ENCODE measurements at places on chromosomes 4 and X.

DNA sequence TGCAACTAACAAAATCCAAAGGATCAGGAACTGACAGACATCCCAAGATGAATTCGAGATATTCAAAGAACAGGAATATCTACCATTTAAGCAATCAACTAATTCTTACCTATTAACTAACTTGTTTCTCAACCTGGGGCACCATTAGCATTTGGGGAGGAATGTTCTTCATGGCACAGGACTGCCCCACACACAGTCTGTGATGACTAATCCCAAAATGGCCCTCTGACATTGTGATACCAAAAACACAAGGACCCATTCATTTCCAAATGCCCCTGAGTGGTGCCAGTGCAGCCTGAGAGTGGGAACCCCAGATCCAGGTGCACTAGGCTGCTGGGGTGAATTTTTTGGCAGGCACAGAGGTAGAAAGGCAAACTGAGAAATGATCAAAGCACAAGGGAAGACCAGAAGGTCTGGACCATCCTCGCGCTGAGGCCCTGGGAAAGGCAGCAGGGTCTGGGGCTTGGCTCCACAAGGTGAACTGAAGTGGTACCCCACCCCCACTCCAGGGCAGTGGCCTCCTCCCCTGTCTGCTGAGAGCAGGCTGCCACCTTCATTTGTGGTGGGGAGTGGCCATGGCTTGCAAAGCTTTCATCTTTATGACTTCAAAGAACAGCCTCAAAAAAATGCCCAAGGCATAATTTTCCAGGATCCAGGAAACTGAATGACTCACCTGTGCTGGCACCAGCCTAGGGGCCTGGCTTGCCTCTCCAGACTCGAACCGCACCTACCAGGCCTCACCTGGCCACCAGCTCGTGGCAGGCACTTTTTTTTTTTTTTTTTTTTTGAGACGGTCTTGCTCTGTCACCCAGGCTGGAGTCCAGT is 122.4 kb downstream of the BCOR start:
- DNase-seq = no peak

- no peak for DNase-seq
Observed at GRCh38 chr4:39706741-39707511, 9.0 kb downstream of the UBE2K start.

GRCh38 chr4:71293705-71294104 is 45.1 kb upstream of the SLC4A4 start:
- no peak for DNase-seq

GRCh38 chr4:58767598-58767997 is 1657.4 kb upstream of the IGFBP7 start:
- no peak for DNase-seq

DNA sequence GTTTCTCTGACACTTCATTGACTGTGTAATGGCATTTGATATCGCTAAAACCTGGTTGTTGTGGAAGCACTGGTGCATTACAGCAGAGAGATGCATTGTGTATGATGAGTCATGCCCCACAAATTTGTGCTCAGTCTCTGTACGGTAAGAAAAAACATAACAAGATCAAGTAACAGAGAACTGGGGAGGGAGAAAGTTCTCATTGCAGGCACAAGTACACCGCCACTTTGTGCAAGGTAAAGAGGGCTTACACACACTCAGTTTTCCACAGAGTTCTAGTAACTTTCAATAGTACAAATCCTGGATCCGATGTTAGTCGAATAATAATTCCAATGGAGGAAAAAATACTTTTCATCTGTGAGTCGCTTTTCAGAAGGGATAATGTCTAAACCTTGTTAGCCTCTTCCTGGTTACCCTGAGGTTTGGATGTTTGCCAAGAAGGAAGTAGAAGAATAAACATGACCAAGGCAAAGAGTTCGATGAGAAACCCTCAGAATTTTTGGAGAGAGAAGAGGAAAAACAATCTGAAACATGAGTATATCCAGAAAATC is 512.5 kb upstream of the SLIT2 start:
- DNase-seq = no peak

- DNase-seq = no peak
Observed at GRCh38 chr4:140777894-140778293, 21.7 kb upstream of the TBC1D9 start.

- DNase-seq = peak; percentile 24
Observed at GRCh38 chr4:4820261-4820660, 39.2 kb upstream of the MSX1 start.

GRCh38 chrX:102959471-102959870 is 22.4 kb downstream of the RAB40AL start:
- DNase-seq = no peak

DNA sequence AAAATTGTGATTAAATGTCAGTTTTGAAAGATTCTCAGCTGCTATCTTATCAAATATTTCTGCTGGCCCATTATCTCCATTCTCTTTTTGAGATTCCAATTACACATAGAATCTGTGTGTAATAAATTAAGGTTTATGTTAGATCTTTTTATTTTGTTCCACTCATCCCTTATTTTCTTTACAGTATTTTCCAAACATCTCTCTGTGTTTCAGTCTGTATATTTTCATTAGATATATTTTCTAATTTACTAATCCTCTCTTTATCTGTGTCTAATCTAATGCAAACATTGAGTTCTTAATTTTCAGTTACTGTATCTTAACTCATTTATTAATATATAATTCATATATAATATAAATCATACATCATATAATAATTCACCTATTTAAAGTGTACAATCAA is 268.7 kb downstream of the DCHS2 start:
- DNase-seq = no peak

DNA sequence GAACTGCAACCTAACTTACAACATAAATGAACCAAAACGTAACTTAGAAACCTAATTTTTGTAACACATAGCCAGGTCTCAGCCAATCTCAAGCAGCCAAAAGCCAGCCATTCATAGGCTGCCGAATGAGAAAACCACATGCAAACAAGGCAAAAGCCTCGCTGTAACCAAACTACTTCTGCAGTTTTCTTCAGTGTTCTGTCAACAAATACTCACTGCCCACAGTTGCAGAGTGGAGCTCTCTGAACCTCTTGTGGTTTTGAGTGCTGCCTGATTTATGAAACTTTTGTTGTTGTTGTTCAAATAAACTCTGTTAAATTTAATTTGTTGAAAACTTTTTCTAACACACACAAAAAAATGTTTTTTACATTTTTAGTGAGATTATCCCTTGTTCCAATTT is 251.2 kb downstream of the PAPSS1 start:
- DNase-seq = no peak

- peak; percentile 82 for DNase-seq
Observed at GRCh38 chrX:68989865-68990606, 161.2 kb downstream of the EFNB1 start.

DNA sequence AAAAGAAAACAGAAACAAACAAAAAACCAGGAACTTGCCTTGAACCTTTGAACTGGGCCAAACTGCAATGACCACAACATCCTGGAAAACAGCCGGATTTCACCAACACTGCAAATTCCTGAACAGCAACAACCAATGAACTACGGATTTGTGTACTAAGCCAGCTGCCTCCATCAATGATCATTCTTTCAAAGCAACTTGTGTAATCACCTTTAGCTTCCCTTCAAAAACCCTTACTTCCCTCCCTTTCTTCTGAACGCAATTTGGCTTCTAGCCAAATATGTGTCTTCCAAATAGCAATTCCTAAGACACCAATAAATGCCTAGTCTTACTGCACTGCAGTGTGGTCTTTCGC is 98.5 kb upstream of the FAM47C start:
- no peak for DNase-seq

DNA sequence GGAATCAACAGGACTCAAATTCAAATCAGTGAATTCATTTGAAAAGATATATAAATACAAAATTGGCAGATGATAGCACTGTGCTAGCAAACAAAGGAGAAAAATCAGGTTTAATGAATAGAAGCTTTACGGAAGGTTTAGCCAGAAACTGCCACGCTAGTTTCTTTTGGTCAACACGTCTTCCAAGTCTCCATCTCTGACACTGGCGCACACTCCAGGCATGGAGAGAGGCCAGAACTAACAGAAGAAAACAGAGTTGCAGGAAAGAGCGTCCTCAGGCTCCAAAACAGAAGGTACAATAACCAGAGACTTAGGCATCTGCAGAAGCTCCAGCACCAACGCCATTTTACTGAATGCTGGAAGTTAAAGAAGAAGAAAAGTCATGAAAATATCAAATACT is 497.3 kb upstream of the FRG1 start:
- DNase-seq = peak; percentile 41

- DNase-seq = no peak
Observed at GRCh38 chr4:2804449-2804972, 11.6 kb downstream of the SH3BP2 start.

- no peak for DNase-seq
Observed at GRCh38 chrX:66030505-66031317, 9.2 kb downstream of the VSIG4 start.

- no peak for DNase-seq
Observed at GRCh38 chr4:58272311-58272710, 1162.1 kb upstream of the IGFBP7 start.

- DNase-seq = no peak
Observed at GRCh38 chrX:20463296-20464075, 196.8 kb upstream of the RPS6KA3 start.

DNA sequence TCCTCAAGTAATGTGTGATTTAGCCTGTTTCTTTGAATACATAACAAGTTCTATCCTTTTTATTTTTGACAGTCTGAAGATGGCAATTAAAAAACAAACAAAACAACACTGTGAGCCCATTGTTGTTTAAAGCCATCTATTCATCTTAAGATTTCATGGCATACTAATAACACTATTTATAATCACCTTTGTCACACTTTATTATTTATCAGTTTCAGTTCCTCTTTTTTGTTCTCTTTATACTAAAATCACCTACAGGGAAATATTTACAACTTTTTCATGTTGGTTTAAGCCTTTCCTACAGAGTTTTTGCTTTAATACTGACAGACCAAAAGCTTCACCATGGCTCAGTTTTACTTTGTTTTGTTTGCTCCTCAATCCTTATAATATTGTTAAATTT is 247.4 kb upstream of the CTSO start:
- no peak for DNase-seq

DNA sequence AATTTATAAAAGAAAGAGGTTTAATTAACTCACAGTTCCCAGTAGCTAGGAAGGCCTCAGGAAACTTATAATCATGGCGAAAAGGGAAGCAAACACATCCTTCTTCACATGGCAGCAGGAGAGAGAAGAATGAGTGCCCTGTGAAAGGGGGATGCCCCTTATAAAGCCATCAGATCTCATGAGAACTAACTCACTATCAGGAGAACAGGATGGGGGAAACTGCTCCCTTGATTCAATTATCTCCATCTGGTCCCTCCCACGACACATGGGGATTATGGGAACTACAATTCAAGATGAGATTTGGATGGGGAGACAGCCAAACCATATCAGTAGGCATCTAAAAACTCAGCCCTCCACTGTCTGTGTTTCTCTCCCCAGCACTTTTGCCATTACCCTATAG is 22.4 kb downstream of the ANK2 start:
- no peak for DNase-seq

GRCh38 chrX:137651647-137652046 is 85.7 kb downstream of the ZIC3 start:
- no peak for DNase-seq

DNA sequence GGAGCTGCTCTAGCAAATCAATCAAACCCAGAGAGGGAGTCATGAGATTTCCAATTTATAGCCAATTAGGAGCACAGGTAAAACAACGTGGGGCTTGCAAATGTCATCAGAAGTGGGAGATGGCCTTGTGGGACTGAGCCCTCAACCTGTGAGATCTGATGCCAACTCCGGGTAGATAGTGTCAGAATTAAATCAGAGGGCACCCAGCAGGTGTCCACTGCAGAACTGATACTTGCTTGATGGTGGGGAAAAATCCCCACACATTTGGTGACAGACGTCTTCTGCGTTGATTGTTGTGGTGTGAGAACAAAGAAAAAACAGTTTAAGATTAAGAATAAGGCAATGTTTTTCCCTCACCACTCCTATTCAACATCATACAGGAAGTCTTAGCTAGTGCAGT is 1402.8 kb downstream of the RAPGEF2 start:
- DNase-seq = no peak

DNA sequence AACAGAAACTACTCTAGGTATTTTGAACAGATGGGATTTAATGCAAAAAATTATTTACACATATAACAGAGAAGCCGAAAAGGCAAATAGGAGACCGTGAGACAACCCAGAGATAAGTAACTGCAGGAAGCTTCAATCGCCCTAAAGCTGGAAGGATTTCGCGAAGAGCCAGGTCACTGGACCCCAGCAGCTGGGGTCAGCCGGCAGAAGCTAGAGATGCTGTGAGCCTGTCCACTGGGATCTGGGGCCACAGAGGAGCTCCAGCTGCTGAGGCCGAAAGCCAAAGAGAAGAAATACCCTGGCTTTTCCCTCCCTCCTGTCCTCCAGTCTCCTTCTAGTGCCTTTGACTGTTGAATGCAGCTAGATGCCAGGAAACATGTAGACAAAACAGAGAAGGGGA is 192.8 kb upstream of the BCOR start:
- no peak for DNase-seq

GRCh38 chr4:82681754-82682153 is 116.8 kb downstream of the SCD5 start:
- DNase-seq = no peak

GRCh38 chrX:13485167-13485566 is 84.2 kb upstream of the EGFL6 start:
- no peak for DNase-seq

GRCh38 chr4:81179326-81179725 is 35.7 kb downstream of the PRKG2 start:
- DNase-seq = no peak

- no peak for DNase-seq
Observed at GRCh38 chr4:83262682-83263081, 21.9 kb downstream of the COQ2 start.

DNA sequence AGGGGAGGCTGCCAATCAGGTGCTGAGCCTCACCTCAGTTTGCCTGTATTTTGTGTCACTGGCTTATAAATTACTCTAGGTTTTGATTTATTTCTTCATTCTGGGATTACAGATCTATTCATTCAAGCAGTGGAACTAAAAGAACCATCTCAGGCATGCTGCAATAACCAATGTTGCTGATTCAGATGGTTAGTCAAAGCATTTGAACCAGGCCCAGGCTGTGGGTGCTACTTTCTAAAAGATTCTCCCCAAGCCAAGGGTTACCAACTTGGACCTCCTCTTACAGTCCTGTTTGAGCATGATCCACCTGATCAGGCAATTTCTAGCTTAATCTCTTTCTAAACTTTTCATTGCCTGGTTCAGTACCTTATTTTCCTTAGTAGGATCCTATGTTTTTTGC is 67.2 kb downstream of the TMEM131L start:
- DNase-seq = no peak

- DNase-seq = no peak
Observed at GRCh38 chr4:18847249-18847890, 825.8 kb upstream of the LCORL start.

GRCh38 chr4:7980036-7980435 is 40.4 kb upstream of the AFAP1 start:
- no peak for DNase-seq

DNA sequence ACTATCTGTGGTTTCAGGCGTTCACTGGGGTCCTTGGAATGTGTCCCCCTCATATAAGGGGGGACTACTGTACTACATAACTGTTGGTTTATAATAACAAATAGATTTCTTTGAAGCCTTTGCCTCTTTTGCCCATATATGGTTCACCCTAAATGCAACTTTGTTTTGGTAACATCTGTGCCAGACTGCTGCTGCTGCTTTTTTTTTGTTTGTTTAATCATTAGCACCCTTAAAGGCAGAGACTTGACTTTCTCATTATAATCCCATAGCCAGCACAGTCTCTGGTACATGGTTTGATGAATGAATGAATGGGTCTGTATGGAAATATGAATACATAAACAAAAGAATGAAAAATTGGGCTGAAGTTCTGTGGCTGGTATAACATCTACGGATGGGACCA is 80.2 kb upstream of the LHFPL1 start:
- no peak for DNase-seq

All from femur (tissue), 1 donor.